ENCODE measurements at places on chromosomes 12 and 14.

DNA sequence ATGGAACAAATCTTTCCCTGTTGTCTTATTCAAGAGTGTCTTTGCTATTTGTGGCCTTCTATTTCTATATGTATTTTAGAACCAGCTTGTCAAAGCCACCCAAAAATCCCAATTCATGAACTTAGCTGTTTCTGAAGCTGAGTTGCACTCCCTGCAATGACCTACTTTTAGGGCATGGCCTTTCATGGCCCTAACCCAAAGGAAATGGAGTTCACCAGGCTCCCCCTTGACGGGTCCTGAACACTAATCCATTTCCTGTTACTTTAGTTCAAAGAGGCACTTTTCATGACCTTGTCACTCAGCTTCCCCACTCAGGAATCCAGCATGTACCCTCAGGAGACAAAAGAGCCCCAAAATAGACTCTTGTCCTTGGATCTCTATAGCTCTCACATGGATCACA, 7.6 kb downstream of the TMED8 start:
- no peak for DNase-seq

GRCh38 chr12:15212930-15213329, 8.3 kb downstream of the RERG start:
- no peak for DNase-seq

GRCh38 chr14:104386151-104386841, 193.3 kb upstream of the C14orf180 start:
- no peak for DNase-seq

DNA sequence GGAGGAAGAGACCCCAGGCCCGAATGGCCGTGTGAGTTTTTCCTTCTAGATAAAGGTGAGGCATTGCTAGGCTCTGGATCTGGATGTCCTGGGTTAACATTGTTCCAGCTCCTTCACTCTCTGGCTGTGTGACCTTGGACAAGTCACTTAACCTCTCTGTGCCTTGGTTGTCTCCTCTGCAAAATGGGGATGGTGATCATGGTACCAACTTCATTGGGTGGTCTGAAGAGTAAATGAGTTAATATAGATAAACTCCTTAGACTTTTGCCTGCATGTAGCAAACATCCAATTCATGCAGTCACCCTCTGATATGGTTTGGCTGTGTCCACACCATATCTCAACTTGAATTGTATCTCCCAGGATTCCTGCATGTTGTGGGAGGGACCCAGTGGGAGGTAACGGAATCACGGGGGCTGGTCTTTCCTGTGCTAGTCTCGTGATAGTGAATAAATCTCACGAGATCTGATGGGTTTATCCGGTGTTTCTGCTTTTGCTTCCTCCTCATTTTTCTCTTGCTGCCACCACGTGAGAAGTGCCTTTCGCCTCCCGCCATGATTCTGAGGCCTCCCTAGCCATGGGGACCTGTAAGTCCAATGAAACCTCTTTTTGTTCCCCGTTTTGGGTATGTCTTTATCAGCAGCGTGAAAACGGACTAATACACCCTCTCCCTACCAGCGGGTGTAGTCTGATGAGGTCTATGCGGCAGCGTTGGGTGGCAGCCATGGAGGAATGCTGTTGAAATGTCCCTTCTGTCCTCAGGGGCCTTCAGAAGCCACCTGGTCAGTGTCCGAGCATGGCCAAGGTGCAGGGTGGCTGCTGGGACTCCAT, 256.1 kb downstream of the GLT1D1 start:
- no peak for DNase-seq

- DNase-seq, result no peak
Observed at GRCh38 chr14:58954052-58954451, 234.4 kb upstream of the DAAM1 start.

DNA sequence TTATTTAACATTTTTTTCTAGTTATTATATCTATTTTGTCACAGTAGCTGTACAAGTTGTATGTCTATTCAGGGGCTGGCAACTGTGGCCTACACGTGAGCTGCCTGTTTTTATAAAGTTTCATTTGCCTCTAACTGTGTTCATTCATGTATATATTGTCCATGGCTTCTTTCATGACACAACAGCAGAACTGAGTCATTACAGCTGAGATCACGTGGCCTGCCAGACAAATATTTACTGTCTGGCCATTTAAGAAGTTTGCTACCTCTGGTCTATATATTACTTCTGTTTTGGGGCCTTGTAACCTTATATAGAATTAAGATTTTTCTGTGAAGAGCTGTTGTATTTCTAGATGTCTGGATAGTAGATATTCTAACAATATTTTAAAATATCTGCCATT, 37.9 kb downstream of the KIAA0586 start:
- no peak for DNase-seq

DNA sequence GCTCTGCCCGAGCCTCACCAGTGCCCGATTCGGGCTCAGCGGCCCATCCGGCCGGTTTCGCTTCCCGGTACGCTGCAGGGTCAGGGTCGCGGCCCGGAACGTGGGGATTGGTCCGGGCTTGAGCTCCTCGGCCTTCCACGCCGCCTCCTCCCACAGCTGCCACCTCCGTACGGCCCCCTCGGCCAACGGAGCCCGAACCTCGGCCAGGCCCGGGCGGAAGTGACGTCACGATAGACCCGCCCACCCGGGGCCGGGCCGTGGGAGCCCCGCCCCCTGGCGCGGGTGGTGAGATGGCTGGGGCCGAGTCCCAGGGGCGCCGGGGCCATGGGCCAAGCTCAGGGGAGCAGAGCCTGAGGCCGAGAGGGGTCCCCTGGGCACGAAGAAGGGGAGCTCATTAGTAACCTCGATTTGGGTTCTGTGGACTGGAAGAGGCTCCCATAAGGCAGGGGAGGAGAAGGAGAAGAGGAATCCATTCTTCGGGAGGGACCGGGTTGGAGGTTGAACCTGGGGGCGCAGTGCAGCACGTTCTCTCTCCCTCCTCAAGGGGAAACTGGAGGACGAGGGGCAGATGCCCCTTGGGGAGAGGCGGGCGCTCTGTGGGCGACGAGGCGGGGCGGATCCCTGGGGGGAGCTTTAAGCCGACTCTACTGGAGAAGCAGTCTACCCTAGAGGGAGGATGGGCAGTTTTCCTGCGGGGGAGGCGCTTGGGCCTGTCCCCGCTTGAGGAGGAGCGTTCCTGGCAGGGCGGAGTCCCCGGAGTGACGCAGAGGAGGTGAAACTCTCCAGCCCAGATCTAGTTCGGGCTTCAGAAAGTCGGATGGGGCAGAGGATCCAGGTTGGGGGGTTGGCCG, at the start of gene MLF2:
TSS of gene MLF2 (minus strand) at position 221 of the 851 bp plus-strand sequence. CDS start 807 bp downstream, outside the sequence.
- DNase-seq, result peak; percentile 97

DNA sequence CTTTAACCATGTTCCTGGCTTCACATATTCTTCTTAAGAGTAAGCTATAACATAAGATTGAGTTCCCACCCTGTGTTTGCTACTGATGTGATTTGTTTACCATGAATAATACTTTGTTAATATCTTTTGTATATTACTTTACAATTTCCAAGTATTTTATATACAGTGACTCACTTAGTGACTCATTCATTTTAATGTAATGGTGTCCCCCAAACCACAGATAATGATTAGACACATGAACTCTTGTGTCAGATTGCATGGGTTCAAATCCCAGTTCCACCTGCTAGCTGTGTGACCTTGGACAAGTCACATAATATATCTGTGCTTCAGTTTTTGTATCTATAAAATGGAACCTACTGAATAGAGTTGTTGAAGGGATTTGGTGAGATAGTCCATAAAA, 76.1 kb downstream of the MYF5 start:
- DNase-seq, result no peak

DNA sequence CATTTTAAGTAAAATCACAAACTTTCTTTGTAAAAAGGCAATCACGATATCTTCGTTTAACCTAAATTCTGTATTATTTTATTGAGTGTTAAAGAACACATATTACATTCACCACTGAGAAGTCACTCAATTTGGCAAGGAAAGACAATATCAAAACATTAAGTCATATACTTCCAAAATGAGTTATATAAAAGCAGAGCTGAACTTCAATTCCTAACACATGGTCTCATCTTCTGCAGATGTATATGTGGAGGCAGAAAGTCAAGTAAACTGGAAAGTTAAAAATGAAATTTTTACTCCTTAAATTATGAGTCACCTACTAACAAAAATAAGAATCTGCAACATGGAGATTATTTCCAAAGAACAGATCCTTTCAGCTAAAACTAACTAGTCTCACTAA, 28.7 kb downstream of the BMAL2 start:
- DNase-seq, result no peak

GRCh38 chr12:43957732-43958372, 122.0 kb downstream of the TMEM117 start:
- DNase-seq, result peak; percentile 3

DNA sequence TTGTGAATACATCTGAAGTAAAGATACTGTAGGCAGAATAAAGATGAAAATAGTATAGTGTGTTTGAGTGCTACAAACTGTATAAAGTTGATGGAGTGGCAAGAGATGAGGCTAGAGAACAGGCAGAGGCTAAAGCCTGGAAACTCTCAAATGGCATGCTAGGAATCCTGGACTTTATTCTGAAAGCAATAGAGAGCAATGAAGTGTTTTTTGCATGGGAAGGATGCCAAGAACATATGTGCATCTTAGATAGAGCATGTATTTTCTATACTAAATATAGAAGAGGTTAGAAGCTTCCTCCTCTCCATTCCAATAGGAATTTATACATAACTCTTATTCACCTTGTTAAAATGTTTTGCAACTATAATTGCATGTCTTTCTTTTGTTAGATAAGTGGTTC, 86.3 kb upstream of the TMTC2 start:
- DNase-seq, result no peak

DNA sequence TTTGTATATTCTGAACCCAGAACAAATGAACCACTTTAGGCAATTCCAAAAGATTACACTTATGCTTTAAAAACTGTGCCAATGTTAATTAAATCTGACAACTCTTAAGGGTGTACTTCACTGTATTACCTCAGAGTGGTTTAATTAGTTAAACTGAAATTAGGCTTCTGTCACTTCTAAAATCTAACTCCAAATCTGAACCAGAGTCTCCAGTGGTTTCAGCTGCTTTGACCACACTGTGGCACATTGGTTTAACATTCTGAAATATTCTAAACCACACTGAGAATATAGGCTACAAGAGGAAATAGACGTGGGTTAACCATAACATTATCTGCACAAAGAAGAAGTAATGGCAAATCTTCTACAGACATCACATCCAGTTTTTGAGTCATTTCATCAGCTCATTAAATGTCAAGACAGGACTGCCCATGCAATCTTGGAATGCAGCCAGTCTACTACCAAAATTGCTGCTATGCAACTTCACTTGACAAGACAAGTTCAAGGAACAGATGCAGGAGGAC, 94.8 kb downstream of the LRP6 start:
- no peak for DNase-seq

GRCh38 chr12:131258398-131258797, 304.7 kb downstream of the ADGRD1 start:
- DNase-seq, result no peak

DNA sequence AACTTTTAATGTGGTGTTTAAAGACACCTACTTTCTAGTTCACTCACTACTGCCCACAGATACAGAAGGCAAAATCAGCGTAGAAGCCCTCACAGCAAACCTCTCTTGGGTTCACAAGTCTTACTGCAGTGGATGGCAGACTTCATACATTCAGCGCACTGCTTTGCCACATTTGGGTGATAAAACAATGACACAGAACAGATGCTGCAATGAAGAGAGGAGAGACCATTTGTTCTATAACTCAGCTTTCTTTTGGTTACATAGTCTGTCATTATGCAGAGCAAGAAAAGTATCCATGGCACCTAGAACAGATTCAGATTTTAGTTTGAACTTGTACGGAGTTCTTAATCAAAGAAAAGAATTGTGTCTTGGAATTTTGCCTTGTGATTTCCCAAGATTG, 459.0 kb downstream of the BCAT1 start:
- DNase-seq, result no peak

- no peak for DNase-seq
Observed at GRCh38 chr12:17588968-17589367, 501.0 kb downstream of the RERGL start.

DNA sequence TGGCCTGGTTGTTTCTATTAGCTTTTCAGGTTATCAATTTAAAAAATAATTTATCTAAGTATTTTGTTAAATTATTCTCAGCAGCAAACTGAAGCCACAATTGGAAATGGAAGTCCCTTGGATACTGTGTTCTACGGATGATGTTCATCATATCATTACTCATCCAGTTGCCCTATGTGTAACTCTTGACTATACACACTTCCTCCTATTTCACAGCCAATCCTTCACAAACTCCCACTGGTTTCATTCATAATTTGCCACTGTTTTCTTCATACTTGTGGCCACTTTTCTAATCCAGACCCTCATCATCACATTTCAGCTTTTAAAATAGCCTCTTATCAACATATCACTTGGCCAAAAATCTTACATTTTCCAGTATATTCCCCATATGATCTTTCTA, 84.0 kb downstream of the CATSPERB start:
- DNase-seq, result no peak

DNA sequence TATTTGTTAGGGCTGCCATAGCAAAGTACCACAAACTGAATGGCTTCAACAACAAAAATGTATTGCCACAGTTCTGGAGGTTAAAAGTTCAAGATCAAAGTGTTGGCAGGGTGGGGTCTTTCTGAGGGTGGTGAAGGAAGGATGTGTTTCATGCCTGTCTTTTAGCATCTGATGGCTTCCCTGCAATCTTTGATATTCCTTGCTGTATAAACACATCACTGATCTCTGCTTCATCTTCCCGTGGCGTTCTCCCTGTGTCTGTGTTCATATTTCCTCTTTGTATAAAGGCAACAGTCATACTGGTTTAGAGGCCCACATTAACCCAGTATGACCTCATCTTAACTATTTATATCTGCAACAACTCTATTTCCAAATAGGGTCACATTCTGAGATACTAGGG, 167.5 kb downstream of the BTG1 start:
- no peak for DNase-seq

GRCh38 chr12:30989754-30990153, 63.2 kb downstream of the TSPAN11 start:
- no peak for DNase-seq

DNA sequence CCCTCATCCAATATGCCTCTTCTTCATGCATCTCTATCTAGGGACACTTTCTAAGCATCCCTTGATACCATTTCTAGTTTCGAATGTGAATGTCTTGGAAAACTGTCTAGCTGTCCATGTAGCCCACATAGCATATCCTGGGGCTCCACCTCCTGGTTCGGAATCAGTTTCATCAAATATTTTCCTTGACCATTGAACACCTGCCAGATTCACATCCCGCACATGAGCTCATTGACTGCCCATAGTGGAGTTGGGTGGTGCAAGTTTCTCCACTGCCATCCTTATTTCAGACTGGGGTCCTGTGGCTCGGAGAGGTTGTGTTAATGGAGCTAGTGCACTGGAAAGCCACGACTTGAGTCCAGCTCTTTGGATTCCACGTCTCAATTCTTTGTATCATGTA, 58.6 kb upstream of the TMEM263 start:
- DNase-seq, result no peak

DNA sequence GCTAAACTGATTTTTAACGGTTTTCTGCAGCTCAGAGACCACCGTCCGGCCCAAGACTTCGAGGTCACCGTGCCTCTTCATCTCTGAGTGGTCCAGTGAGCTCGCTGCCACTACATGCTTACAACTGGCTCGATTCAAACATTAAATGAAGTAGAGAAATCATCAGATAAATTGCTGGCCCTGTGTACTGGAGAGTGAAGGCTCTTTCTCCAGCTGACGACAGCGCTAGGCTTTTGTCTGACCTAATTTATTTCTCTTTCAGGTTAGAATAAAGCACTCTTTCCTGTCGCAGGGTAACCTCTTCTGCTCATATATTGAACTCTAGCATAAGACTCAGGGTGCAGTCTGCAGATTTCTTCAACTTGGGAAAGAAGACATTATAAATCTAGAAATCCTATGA, 6.4 kb downstream of the BCL11B start:
- no peak for DNase-seq

- DNase-seq, result no peak
Observed at GRCh38 chr12:132161796-132162507, 17.7 kb downstream of the NOC4L start.
